ENCODE measurements at places on chromosomes 7 and 10. TPM values are rescaled to one million over a fixed set of nuclear protein-coding genes. Genes with fewer than 3 reads are reported as not detected.

CYREN gene
- polyA plus RNA-seq, result 35.2 TPM

ANKRD7 gene
- not detected for polyA plus RNA-seq

RAPGEF5 gene
- polyA plus RNA-seq, result not detected

CALHM2 gene
- polyA plus RNA-seq, result 65.0 TPM

ANKRD61 gene
- not detected for polyA plus RNA-seq

DMTF1 gene
- 28.5 TPM for polyA plus RNA-seq

SORBS1 gene
- 0.75 TPM for polyA plus RNA-seq

CREB5 gene
- polyA plus RNA-seq, result not detected

LRRD1 gene
- not detected for polyA plus RNA-seq

C7orf57 gene
- polyA plus RNA-seq, result 0.16 TPM

OR2A5 gene
- polyA plus RNA-seq, result not detected

ELOVL3 gene
- polyA plus RNA-seq, result not detected

C7orf33 gene
- polyA plus RNA-seq, result not detected

C10orf105 gene
- polyA plus RNA-seq, result 0.07 TPM

VGF gene
- polyA plus RNA-seq, result not detected

HOXA4 gene
- not detected for polyA plus RNA-seq

MYL7 gene
- polyA plus RNA-seq, result not detected

TMEM270 gene
- not detected for polyA plus RNA-seq

MMRN2 gene
- 0.15 TPM for polyA plus RNA-seq

AVPI1 gene
- polyA plus RNA-seq, result 5.6 TPM

LIPM gene
- not detected for polyA plus RNA-seq

DKK1 gene
- polyA plus RNA-seq, result not detected

CRYGN gene
- 1.9 TPM for polyA plus RNA-seq

CALML3 gene
- polyA plus RNA-seq, result not detected

RARRES2 gene
- not detected for polyA plus RNA-seq

ANKRD2 gene
- not detected for polyA plus RNA-seq

EGFR gene
- polyA plus RNA-seq, result not detected

PRF1 gene
- 67.5 TPM for polyA plus RNA-seq

PTN gene
- polyA plus RNA-seq, result 0.11 TPM

NPC1L1 gene
- not detected for polyA plus RNA-seq

CDHR3 gene
- 2.1 TPM for polyA plus RNA-seq

LDB1 gene
- polyA plus RNA-seq, result 48.6 TPM

GNAT3 gene
- not detected for polyA plus RNA-seq

ANXA8 gene
- polyA plus RNA-seq, result not detected

IFT22 gene
- polyA plus RNA-seq, result 6.7 TPM

ITIH5 gene
- polyA plus RNA-seq, result not detected

PLEKHA1 gene
- 92.9 TPM for polyA plus RNA-seq

PDE6C gene
- not detected for polyA plus RNA-seq

TUBAL3 gene
- not detected for polyA plus RNA-seq

OR2AE1 gene
- polyA plus RNA-seq, result not detected

LAMB4 gene
- not detected for polyA plus RNA-seq

SH2D4B gene
- polyA plus RNA-seq, result not detected

C10orf62 gene
- polyA plus RNA-seq, result not detected

CAMK2B gene
- polyA plus RNA-seq, result not detected

MSMB gene
- polyA plus RNA-seq, result not detected

PFKFB3 gene
- polyA plus RNA-seq, result 16.0 TPM
